ENCODE measurements at places on chromosomes 3 and 15.

- no peak for DNase-seq
These were observed 39.7 kb downstream of the CCNL1 start for GRCh38 chr3:157120071-157120892.

GRCh38 chr15:65914981-65915925, 46.0 kb downstream of the RAB11A start:
- DNase-seq: no peak

DNA sequence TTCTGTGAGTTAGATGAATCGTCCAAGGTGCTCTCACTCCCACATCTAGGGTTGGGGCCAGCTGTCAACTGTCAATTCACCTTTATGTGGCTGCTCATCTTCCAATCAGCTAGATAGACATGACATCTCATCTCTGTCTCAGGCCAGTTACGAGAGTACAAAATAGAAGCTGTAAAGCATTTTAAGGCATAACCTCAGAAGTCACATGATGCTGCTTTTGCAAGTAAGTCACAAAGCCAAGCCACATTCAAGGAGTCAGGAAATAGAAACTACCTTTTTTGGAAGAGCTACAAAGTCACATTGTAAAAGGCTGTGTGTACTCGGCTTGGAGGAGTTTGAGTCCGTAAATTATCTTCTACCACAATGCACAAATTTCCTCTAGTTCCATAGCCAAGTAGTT, 5.1 kb upstream of the CCR1 start:
- no peak for DNase-seq

- DNase-seq: no peak
These were observed 1.8 kb downstream of the ZNF770 start for GRCh38 chr15:34986326-34986725.

- DNase-seq: no peak
These were observed 83.5 kb downstream of the PIK3R4 start for GRCh38 chr3:130663092-130663491.

DNA sequence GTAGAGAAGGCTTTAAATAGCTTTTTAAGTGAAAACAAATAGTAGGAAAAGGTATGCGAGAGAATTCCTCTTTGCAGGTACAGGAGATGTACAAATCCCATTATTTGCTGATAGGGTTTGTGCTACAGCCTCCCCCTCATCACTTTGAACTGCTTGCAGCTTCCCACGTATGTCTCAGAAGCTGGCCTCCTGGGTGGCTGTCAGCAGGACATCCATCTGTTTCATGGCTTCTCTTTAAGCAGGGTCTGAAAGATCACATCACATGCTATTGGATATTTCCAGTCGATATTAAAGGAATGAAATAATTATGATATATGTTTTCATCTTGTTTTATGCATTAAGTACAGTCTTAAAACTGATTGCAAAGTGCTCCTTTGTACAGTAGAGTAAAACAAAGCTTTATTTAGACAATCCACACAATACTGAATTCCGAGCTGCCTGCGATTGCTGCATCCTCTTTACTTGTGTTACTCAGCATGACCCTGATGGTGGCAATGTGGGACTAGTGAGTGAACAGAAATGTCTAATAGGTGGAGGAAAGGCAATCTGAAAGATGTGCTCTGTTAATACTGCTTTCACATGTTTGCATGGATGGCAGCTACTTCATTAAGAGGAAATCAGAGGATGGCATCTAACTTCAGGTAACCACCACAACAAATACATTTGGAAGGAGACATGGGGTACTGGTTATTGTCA, 930.6 kb upstream of the SEMA6D start:
- DNase-seq: no peak

- no peak for DNase-seq
These were observed 1.8 kb upstream of the SKOR1 start for GRCh38 chr15:67823314-67824196.

- no peak for DNase-seq
These were observed 13.9 kb downstream of the CDAN1 start for GRCh38 chr15:42723068-42723467.

DNA sequence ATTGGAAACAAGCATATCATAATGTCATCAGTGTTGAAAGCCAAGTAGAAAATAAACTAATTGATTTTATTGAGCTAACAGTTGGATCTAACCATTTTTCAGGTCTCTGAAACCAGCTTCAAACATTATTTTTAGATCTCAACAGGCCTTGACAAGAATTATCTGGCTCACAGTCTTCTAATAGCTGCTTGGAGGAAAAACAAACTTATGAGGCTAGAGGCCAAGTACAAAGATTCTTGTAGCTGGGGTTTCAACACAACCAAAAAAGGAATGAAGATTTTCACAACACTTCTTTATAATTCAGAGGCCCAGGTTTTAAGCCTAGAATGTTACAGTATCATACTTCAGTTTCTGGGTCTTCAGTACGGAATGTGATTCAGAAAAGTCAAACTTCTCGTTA, 3.7 kb downstream of the SETMAR start:
- no peak for DNase-seq

DNA sequence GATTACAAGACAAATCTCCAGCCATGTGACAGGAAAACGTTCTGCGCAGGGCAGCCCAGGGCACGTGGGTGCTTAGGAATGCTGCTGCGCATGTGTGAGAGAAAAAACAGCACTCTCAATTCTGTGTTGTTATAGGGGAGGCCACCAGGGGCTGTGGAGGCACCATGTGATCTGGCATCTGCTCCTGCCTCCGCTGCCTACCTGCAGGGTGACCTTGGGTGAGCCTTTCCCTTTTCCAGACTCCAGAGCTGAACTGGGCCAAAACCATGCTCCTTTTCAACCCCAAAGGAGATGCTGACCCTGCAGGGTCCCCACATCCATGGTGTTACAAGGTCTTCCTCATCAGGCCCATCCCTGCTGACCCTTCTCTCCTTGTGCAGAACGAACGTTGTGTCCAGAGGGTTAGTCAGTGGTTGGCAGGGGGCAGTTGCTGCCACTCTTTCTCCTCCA, 81.5 kb upstream of the RASGRF1 start:
- no peak for DNase-seq

GRCh38 chr3:78455712-78456433, 1311.9 kb downstream of the ROBO1 start:
- DNase-seq: no peak

GRCh38 chr3:60333710-60334109, 917.5 kb downstream of the FHIT start:
- no peak for DNase-seq

DNA sequence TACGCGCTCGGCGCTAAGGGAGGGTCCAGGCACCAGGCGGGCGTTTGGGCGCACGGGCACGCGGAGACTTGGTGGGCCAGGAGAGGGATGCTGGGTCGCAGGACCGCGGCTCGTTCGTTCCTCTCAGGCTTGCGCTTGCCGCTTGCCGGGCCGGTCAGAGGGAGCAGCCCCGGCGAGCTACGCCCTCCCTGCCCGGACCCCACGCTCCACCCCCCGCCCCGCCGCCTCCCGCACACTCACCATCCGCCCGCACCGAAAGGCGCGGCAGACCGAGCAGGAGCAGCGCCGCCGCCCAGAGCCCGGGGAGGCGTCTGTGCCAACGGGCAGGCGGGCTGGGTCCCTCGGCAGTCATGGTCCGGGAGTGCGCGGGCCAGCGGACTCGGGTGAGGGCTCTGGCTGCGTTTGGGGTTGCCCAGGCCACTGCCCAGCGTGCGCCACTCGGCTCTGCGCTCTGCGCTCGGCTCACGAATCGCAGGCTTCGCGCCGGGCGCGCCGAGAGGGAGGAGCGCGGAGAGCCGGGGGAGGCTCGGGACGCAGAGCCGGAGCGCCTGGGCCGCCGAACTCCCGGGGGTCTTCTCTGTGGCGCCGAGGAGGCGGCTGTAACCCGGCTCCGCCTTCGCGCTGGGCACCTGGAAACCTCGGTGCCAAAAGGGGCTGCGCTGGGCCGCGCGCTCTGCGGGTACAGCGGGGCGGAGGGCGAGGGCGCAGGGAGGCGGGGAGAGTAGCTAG, at the start of gene SUSD5:
Gene SUSD5, minus strand, starts transcription at position 365 of the 729 bp plus-strand sequence. Its CDS starts 13 bp downstream, at position 352.
- DNase-seq: no peak

GRCh38 chr3:184042617-184043016, 10.2 kb upstream of the HTR3C start:
- DNase-seq: no peak

DNA sequence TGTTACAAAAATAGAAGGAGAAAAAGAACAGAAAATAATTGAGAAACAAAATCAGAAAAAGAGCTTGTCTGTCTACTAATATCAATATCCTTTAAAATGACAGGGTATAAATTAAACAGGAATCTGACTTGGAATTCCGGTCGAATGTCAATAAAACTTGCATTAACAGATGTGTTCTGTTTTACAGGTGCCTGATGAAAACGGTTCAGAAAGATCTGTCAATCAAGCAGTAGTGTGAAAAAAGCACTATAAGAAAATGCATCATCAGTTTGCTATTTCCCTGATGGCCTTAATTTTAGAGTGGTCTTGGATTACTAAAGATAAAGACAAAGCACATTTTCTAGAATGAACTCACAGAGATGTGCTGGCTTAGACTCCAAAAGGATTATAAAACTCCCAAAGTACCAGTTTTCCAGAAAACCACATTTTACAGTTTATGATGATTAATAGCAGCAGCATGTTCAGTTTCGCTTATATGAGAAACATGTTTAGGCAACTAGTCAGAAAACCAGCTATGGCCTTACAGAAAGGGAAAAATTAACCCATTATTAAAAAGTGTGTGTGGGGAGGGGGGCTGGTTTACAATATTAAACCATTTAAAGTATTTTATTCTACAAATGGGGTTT, 8.2 kb upstream of the C3orf38 start:
- DNase-seq: no peak

DNA sequence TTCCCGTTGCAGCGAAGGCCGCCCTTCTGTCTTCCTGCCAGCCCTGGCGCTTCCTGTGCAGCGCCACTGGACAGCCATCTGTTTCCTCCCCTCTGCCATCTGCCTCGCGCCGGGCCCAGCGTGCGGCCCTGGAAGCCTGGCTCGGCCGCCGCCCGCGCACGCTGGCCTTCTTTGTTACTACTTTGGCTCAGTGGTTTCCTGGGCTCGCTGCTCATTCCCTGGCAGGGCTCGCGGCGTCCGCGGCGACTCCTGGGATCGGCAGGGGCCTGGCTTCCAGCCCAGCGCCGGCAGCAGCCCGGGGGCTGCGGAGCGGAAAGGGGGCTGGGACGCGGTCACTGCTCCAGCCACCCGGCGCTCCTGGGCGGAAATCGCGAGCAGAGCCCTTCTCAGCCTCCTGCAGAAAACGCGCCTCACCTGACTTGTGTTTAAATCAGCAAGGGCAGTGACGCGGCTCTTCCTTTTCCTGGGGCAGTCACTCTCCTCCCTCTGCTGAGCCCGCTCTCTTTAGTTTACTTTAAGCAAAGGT, 10.0 kb downstream of the CMTM7 start:
- DNase-seq: peak; percentile 48

DNA sequence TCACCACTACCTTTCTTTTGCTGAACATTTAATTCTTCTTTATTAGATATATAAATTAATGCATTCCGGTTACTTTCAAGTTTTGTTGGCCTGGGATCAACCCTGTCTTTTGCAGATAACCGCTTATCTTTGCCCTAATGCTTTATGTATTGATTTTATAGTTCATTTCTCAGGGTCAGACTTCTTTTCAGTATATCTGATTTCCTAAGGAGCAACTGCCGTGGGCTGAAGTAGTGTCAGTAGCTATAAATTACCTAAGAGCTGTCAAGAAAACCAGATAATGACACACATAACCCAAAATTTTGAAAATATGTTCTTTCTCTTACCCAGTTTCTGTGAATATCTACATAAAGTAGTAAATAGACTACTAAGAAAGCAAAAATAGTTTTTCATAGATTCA, 38.0 kb downstream of the COL6A5 start:
- no peak for DNase-seq

- peak; percentile 80 for DNase-seq
These were observed 668 bp upstream of the XXYLT1 start for GRCh38 chr3:195271410-195272243.

- no peak for DNase-seq
These were observed 6.8 kb upstream of the ADAMTS17 start for GRCh38 chr15:100348578-100348977.

DNA sequence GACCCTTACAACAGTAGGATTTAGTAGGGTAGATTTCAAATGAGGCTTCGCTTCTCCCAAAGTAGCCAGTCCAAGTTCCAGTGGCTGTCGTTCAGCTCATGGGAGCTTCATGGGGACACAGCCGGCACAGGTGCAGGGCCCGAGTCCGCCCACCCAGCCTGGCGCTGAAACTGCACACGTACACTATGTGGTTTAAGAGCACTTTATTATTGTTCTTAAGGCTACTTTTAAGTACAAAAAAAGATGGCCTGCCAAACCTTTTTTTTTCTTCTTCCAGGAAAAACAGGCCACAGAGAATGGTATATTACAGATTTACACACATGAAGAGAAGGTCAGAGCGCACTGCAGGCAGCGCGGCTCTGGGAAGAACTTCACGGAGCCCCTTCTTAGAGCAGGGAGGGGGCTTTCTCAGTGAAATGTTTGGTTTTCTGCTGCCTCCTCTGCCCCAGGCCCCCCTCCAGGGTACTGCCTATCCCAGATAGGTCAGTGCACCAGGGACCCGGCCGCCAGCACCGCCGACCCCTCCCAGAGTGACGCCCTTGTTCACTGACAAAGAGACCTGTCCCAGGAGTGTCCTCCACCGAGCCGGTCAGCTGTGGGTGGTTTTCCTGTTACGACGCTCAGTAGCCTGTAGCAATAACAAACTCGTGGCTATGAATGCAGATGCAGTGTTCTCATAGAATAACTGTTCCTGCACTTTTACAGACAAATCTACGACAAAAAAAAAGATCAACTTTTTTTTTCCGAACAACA, 87.7 kb downstream of the VGLL4 start:
- no peak for DNase-seq

All from activated CD4-positive, alpha-beta T cell treated with anti-CD3 and anti-CD28 coated beads for 1 hour (primary cell).